ENCODE measurements at places on chromosomes 13 and 19.

- H3K27ac ChIP-seq, result no peak overlapping the region
- peaks cover 20% of the 10 kb centered on the region for H3K4me1 ChIP-seq
- no peak for DNase-seq
- no peak overlapping the region for H3K4me3 ChIP-seq
- H3K36me3 ChIP-seq, result no peaks in the 10 kb centered on the region
These were observed 2.3 kb downstream of the CEBPG start for GRCh38 chr19:33375837-33376159.

DNA sequence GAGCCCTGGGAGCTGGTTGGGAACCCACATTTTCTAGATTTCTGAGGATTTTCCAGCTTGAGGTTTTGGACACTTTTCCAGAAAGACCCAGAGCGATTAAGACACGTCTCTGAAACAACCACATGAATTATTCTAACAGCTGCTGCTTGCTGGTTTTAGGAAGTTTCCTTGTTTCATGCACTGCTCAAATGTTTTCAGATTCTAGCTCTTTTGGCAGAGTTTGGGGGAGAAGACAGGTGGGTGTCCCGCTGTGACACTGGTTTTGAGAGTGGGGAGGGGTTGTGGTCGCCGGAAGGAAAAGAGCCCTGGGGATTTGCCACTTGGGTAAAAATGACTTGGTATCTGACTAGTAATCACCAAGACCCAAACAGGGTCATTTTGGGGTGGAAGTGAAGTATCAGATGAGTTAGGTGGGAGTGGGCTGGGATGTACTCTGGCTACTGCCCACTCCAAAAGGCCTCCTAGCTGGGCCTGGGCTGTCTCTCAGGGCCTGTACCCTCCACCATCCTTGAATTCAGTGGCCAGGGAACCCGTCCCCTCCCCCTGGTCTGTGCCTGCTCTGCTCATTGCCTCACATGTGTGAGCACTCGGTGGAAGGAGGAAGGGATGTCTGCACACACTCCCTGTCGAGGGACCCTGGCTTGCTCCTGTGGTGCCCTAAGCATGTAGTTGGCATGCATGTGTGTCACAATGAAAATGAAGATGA lies 13.2 kb downstream of the GATAD2A start:
- H3K4me3 ChIP-seq, result no peak overlapping the region
- peak overlapping the region; percentile 57 for H3K27ac ChIP-seq
- no peak for DNase-seq
- peaks cover 40% of the 10 kb centered on the region for H3K4me1 ChIP-seq
- H3K27me3 ChIP-seq, result no peaks in the 10 kb centered on the region
- no peaks in the 10 kb centered on the region for H3K36me3 ChIP-seq

- no peak overlapping the region for H3K4me3 ChIP-seq
- no peaks in the 10 kb centered on the region for H3K27me3 ChIP-seq
- H3K36me3 ChIP-seq, result no peaks in the 10 kb centered on the region
- no peak overlapping the region for H3K27ac ChIP-seq
- H3K4me1 ChIP-seq, result no peaks in the 10 kb centered on the region
These were observed 153.2 kb downstream of the USP12 start for GRCh38 chr13:27018344-27018861.

GRCh38 chr13:23628765-23629565 lies 58.8 kb downstream of the TNFRSF19 start:
- no peak overlapping the region for H3K4me3 ChIP-seq
- no peak for DNase-seq
- H3K4me1 ChIP-seq, result no peaks in the 10 kb centered on the region
- H3K27me3 ChIP-seq, result peaks cover 3% of the 10 kb centered on the region
- H3K27ac ChIP-seq, result no peak overlapping the region

GRCh38 chr19:15248648-15249527 lies 16.6 kb upstream of the EPHX3 start:
- H3K4me1 ChIP-seq, result peaks cover 12% of the 10 kb centered on the region
- H3K36me3 ChIP-seq, result peaks cover 95% of the 10 kb centered on the region

- no peak for DNase-seq
- peaks cover 13% of the 10 kb centered on the region for H3K36me3 ChIP-seq
- H3K27me3 ChIP-seq, result no peaks in the 10 kb centered on the region
- H3K4me3 ChIP-seq, result no peak overlapping the region
- no peaks in the 10 kb centered on the region for H3K4me1 ChIP-seq
These were observed 11.3 kb upstream of the NUMBL start for GRCh38 chr19:40701758-40702157.

All from B cell (primary cell).